ENCODE measurements at places on chromosomes 4 and X.

GRCh38 chr4:170522427-170522970 lies 432.7 kb upstream of the AADAT start:
- DNase-seq, result no peak

DNA sequence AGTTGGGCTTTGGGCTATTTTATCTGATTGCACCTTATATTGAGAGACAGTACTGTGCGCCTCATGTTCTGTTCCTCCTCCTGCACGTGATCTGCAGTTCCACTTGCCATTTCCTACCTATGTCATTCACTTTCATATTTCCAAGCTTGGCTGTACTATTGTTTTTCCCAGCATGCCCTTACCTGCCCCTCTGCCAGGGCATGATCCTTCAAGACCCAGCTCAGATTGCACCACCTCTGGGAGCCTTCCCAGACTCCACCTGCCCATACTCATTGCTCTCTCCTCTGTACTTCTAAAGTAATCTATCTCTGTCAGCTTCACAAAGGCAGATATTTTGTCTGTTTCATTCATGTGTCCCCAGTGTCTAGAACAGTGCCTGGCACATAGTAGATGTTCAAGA lies 11.6 kb downstream of the SLC25A5 start:
- no peak for DNase-seq

DNA sequence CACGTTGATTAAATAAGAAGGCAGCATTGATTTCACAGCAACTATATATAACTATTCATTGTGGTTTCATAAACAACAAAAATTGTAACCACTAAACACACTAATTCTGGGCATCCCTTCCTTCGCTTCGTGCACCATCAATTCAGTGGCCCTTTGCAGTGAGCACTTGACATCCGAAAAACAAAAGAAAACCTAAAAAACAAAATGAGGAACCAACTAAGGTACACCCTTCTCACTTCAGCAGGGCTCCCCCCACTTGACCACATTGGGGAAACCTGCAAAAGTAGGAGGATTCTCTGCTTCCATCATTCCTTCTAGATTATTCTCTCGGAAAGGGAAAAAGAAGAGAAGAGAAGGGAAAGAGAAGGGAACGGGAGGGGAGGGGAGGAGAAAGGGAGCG lies 28.3 kb downstream of the NBDY start:
- DNase-seq, result no peak

DNA sequence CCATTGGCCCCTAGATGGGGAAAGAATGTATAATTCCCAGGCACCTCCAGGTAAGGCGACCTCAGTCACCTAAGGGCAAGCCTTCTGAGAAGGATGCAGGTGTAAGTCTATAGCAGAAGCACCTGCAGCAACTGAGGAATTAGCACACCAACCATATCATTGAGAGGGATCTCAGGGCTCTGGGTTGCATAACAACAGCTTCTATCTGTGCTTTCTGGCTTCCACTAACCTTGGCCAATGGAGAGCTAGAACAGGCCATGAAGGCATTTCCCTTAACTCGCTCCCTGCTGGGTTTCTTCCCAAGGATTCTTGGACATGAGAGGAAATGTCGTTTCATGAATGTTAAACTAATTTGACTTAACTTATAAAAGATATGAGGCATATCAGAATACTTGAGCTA lies 177.8 kb upstream of the GK2 start:
- no peak for DNase-seq

DNA sequence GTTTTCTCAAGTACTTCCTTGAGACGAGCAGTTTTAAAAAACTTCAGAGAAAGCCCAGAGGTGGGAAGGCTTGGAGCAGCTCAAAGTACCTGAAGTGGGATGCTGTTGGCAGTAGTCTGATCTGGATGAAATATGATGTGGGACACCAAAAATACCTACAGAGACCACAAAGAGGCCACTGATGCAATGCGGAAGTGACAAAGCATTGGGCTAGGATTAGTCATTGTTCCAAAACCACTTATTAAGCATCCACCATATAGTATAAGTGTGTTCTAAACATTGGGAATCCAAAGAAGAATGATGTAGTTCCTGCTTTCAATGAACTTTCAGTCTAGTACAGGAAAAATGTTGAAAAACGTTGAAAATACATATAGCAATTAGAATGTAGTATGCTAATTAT lies 386.1 kb upstream of the CNKSR2 start:
- DNase-seq, result no peak

GRCh38 chrX:20522420-20522819 lies 255.7 kb upstream of the RPS6KA3 start:
- DNase-seq, result no peak

DNA sequence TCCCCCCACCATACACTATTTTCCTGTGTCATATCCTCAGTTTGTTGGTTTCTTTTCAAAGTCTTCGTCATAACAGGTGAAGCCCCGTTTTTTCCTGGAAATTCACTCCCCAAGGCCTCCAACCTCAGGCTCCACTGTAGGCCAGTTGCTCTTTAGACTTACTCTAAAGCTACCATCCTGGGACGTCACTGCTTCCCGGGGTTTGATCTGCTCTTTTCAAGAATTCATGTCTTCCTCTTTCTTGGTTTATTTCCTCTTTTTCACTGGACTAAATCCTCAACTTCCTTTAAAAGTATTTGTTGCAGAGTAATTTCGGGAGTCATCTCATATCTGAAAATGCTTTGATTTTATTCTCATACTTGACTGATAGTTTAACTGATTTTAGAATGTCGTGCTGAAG lies 6.5 kb upstream of the SERTM2 start:
- DNase-seq, result no peak

DNA sequence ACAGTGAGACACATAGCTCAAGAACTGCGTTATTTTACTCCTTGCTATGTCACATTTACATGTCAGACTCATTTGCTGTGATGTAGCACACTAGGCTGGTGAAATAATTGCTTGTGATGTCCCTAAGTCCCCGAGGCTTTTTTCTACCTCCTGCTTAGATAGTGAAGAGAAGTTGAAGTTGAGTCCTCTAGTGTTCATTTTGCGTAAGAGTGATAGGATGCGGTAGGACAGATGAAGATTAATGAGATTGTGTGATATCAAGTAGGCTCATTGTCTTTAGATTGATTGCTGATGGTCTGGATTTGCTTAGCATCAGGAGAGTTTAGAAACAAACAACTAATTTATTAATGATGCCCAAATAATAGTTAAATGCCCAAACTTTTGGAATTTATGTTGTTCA lies 173.6 kb upstream of the NUDT6 start:
- DNase-seq, result no peak

DNA sequence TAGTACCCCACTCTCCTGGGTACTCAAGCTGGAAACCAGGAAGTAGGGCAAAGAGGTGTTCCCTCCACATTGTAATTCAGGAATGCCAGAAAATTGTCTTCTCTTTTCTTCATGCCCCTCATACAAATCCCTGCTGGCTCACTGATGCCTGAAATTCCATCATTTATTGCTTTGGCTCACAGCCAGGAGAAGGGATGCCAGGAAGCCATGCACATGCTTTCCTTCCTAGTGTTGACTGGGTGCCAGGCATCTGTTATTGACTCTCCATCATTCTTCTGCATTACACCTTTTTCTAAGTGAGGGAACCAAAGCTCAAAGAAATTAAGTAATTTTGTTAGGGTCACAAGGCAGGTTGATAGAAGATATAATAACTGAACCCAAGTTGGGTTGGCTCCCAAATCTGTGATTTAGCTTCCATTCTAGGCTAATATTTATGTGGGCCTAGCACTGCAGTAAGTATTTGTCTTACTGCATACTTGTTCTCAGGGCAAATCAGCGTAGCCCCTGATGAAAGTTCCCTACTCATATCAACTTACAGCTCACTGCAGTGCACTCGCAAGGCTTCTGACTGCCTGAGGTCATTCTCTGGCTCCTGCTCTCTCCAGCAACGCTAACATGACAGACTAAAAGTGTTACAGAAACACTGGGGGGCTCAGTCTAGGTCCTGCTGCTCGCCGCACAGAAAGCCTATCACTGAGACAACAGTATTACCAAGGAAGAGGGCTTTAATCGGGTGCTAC lies 89.0 kb downstream of the TRAPPC11 start:
- DNase-seq, result no peak

DNA sequence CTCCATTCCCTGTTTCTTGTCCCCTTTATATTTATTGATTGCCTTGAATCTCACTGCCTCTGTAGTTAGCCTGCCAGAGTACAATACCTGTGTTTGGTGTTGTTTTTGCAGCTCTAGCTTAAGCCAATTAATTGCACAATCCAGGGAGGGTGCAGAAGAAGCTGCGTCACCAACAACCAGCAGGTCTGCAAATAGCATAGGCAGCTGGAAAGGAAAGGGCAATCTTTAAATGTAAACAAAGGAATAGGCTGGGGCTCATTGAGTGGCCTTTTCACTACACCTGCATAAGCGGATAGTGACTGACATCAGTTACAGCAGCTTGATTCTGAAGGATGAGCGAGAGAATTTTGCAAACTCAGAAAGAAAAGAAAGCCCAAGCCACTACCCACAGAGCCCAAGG lies 106.8 kb upstream of the RAI2 start:
- DNase-seq, result no peak

DNA sequence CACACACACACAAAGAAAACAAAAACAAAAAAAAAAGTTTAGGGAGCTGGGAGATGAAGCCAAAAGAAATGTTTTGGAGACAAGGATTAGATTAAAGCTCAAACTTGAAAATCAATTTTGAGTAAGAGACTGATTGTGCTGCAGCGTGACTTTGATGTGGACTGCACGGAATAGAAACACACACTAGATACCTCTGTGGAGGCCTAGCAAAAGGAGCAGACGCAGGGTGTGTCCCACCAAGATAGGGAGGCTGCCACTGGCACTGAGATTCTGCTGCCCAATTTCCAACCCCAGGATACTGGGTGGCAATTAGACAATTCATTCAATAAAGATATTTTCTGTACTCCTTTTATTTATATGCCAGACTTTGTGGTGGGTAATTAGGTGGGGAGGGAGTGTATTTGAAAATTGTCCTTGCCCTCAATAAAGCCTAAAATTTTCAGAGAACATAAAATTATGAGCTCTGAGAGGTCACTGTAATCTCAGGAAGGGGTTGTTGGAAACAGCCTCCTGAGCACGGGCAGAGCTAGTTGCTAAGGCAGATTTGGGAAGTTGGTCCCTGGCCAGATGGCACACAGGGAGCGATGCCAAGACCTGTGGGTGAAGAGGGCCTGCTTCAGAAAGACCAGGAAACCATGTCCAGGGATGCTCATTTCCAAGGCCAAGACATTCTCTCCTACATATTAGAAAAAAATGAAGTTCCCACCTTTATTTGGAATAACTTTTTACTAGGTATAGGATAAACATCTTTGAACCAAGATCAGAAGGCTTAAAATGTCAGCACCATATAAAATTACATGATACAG lies 1.9 kb upstream of the PPP3CA start:
- DNase-seq, result no peak

DNA sequence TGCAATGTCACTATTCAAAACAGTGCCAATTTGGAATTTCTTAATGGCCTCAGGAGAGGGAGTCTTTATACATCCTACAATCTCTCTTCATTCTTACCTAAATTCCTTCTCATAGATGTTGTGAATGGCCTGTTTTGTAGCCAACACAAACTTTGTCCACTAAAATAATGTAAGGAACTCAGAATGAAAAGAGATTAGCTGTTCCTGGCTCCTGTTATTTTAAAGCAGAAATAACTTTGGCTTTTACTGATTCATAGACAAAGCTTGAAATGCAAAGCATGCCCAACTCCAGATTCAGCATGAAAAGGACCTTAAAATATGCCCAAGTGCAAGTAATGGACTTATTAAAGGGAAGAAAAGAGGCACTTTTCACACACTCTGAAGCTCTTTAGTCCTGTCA lies 146.0 kb upstream of the GPC4 start:
- no peak for DNase-seq

- no peak for DNase-seq
These were observed 7.2 kb downstream of the GTPBP6 start for GRCh38 chrX:311156-312129.

DNA sequence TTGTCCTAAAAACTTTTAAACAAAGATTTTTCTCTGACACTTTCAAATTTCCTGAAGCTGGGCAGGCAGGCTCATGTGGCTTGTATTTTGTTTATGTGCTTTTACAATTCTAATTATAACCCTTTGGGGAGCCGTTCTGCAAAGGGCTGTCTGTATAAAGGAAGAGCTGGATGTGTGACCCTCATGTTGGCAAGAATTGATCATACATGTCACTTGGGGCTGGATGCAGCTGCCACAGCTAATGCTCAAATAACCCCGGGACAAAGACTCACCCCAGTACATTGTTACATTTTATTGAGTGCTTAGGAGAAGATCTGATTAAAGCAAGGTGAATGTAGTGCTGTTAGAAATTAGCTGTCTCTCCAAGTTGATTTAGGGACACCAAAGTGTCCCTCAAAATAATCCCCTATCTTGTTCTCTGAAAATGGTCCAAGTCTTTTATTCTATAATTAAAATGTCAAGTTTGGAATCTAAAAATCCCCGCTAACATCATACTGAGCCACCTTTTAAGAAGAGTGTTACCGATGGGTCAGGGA lies 13.0 kb upstream of the DAPP1 start:
- no peak for DNase-seq

DNA sequence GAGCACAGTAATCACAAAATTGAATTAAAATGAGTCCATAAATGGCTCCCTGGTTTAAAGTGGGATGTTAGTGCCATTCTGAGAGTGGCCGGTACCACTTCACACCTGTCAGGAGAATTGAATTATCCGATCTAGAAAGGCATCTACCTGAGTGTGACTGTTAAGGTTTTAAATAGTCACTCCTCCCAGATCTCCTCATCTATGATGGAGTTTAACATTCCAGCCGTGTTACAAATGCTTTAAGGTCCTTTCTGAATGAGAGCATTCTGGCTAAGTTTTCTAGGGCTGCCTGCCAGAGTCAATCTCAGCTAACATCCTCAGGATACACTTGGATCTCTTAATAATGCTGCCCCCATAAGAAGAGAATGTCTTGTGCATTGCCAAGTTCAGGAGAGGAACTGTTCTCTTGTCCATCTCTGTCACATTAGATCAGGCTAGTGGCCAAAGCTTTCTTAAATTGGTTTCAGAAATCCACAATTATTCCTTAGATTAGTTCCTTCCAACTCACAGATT lies 231.1 kb downstream of the SLC39A8 start:
- no peak for DNase-seq

GRCh38 chr4:137467537-137467936 lies 64.8 kb downstream of the PCDH18 start:
- no peak for DNase-seq

- no peak for DNase-seq
These were observed 24.8 kb upstream of the EOLA2 start for GRCh38 chrX:149962859-149963757.

DNA sequence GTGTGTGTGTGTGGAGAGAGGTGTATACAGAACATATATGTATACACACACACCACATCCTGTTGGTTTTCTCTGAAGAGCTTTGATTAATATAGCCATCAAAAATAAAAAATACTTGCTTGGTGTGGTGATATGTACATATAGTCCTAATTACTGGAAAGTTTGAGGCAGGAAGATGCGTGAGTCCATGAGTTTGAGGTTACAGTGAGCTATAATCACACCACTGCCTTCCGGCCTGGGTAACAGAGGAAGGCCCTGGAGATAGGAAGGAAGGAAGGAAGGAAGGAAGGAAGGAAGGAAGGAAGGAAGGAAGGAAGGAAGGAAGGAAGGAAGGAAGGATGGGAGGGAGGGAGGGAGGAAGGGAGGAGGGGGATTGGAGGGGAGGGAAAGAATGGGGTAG lies 360.4 kb upstream of the CPEB2 start:
- DNase-seq, result no peak

GRCh38 chr4:5689065-5689464 lies 19.3 kb downstream of the EVC2 start:
- no peak for DNase-seq
